ENCODE measurements at places on chromosomes 1 and 21.

DNA sequence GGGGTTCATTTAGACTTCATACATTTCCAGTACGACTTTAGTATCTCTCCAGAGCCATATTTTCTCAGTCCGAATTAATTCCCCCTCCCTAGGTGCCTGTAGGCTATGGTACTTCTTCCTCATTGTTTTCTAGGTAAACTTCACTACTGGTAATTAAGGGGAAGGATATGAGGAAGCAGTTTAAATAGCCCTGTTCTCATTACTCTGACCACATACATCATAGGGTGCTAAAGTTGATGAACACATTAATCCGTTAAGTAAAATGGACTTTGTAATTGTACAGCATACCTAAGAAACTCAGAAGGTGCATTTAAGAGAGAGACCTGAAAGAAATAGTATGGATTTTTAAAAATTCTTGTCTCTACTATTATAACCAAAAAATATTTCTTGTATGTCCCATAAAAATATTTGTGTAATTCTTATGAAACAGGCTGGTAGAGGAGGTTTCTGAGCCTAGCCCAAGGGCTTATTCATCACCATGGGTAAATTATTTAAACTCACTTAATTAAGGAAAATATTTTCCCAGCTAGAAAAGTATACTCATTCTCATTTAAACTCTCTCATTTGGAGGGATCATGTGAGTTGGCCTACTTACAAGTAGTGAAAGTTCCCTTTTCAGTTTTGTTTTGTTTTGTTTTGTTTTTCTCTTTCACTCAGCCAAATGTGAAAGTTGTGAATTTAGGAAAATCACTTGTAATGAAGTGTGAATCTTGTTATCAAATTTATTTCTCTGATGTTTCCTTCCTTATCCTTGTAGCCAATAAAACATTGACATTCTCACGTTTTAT is 2.0 kb downstream of the PRMT6 start:
- no peak for DNase-seq

GRCh38 chr1:36766481-36766880 is 267.8 kb downstream of the GRIK3 start:
- DNase-seq = no peak

- no peak for DNase-seq
Measured at GRCh38 chr1:200653022-200653462, 16.7 kb downstream of the DDX59 start.

DNA sequence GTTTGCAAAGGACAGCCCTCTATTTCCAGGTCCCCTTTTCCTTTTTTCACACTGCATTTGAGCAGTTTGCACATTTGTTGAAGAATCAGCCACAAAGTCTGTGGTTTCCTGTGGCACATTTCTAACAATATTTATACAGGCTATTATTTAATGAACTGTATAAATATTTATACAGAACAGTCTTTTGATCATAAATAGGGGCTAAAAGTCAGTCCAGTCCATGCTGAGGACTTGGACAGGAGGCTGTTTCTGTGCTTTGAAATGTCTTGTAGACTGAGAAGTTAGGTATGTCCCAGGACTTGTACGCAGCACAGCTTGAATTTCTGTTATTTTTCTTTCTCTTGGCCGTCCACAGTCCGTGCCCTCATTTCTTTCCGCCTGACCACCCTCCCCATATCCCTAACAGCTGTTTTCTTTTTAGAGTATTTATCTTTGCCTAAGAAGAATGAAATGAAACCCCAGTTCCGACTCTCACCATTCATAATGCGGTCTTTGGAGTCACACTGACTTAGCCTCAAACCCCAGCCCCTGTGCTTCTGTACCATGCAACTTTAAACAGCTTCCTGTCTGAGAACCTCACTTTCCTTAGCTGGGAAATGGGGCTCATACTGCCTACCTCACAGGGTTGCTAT is 19.7 kb downstream of the FGGY start:
- DNase-seq = no peak

DNA sequence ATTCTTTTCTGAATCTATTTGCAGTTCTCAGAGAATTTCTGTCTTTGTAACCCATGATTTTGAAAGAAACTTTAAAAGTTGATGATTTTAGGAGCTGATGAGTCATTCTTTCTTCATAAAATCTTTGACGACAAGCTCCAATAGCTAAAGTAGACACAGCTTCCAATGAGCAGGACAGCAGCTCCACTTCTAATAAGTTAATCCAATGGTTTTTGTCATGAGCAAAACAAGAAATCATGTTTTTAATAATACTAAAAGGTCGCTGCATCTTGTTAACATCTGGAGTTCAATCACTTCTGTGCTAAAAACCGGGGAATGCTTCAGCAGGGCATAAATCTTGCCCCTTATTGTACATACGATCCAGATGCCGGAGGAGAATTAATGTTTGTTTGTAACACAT is 48.9 kb upstream of the GORAB start:
- no peak for DNase-seq

GRCh38 chr1:58063095-58063494 is 483.4 kb downstream of the OMA1 start:
- no peak for DNase-seq

GRCh38 chr1:15455522-15455921 is 1.0 kb upstream of the CELA2A start:
- DNase-seq = no peak

GRCh38 chr1:47871799-47872353 is 125.3 kb downstream of the TRABD2B start:
- no peak for DNase-seq

DNA sequence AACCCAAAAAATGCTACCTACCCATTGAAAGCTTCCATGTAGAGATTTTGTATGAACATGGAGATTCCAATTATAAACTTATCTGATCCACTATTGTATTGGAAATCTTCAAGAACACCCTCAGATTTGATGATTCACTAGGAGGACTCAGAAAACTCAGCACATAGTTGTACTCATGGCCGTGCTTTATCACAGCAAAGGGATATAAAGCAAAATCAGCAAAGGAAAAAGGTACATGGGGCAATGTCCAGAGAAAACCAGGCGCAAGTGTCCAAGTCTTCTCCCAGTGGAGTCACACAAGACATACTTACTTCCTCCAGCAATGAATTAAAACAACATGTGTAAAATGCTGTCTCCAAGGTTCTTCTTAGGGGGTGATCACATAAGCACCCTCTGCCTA is 28.9 kb downstream of the ABL2 start:
- no peak for DNase-seq

DNA sequence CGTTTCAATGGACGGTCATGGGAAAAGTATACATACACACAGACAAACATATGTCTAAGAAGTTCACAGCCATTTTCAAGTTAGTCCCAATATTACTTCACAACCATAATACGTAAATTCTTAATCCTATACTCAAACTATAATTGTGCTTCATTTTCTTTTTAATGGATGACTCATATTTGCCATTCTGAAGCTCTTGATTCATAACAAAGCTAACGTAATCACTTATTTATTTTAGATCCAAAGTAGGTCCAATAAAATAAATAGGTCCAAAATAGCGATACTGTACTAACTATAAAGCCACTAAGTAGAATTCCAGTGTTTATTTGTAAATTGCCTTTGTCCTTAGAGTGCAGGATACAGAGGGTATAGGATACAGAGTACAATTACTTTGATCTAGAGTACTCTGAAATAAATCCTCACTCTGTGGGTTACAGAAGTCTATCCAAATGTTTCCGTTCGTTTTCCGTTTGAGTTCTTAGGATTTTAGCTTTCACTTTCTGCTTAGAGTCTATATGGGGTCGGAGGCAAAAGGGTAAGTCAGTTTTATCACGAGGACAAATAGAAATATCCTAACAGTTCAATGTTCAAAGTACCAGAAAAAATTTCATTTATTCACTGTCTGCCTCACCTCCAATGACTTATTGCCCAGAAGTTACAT is 8.8 kb upstream of the C1orf115 start:
- DNase-seq = no peak

DNA sequence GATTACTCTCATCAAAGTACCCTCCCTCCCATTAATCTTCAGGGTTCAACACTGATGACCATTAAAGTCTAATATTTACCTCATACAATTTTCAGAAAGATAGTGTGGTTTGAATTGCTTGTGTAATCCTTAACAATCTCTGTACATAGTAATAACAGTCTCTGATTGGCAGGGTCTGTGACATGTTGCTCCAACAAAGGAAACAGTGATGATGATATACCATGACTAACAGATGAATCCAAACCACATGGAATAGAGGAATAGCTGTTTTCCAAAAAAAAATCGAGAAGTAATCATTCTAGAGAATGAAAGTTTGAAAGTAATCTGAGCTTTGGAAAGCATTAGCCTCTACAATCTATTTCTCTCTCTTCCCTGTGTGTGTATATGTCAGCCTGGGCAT is 610.1 kb upstream of the NEGR1 start:
- DNase-seq = no peak

DNA sequence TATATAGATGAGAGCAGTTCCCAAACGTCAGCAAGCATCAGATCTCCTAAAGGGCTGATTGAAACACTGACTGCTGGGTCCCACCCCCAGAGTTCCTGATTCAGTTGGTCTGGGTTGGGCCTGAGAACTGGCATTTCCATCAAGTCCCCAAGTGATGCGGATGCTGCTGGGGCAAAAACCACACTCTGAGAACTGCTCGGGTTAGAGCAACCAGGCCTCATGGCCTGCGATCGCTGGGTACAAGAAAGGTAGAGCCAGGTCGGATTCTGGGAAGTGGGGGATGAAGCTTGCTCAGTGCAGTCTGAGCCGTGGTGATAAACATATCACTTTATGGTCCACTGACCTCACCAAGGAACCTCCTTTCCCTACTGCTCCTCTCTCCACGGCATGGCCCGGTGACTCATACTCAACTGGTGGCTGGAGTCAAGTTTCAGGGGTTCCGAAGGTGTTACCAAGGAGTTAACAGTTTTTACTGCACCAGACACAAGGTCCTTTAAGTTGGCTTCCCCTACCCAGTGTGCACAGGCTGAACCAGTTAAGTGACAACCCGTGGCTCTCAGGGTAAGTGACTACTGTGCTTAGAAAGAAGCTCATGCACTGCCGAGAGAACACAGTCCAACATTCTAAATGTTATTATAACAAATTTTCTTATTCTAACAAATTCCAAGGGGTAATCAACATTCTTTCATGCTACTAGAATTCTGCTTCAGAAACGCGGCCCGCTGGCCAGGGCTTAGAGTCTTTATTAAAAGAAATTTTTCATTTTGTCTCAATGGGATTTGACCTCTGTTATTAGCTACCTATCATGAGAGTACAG is 153.5 kb downstream of the TGFBR3 start:
- no peak for DNase-seq

- no peak for DNase-seq
Measured at GRCh38 chr1:201171063-201172036, 17.1 kb upstream of the TMEM9 start.

GRCh38 chr1:154463512-154463990 is 38.5 kb upstream of the TDRD10 start:
- peak; percentile 28 for DNase-seq

DNA sequence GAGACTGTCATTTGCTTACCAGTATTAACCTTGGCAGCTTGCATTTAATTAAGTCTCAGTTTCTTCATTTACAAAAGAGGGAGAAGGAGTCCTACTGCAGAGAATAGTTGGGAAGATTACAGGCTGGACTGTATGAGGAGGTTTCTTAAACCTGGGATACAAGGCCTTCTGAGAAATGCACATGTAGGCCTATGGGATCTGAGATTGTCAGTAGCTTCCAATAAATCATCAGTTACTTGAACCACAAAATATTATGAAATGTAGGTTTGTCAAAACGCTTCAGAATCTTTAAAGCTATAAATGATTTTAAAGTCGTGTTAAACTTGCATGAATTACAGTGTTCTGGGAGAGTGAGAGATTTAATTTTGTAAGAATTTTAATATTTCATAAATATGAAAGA is 69.6 kb downstream of the NRIP1 start:
- no peak for DNase-seq

DNA sequence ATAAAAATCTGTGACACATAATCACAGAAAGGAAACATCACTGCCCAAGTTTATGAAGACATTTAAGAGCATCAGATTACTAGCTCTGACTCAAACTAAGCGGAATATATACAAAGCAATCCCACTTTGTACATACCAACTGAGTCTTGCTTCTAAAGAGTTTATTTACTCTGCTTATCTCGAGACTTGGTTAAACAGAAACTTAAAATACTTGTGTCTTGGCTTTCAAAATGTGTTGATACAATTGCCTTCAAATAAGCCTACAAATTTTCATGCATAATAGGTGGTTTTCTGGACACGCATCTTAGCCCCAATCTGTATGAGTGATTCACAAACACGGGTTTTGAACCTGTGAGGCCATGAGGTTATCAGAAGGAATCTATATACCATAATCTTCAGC is 21.0 kb downstream of the CD160 start:
- no peak for DNase-seq

DNA sequence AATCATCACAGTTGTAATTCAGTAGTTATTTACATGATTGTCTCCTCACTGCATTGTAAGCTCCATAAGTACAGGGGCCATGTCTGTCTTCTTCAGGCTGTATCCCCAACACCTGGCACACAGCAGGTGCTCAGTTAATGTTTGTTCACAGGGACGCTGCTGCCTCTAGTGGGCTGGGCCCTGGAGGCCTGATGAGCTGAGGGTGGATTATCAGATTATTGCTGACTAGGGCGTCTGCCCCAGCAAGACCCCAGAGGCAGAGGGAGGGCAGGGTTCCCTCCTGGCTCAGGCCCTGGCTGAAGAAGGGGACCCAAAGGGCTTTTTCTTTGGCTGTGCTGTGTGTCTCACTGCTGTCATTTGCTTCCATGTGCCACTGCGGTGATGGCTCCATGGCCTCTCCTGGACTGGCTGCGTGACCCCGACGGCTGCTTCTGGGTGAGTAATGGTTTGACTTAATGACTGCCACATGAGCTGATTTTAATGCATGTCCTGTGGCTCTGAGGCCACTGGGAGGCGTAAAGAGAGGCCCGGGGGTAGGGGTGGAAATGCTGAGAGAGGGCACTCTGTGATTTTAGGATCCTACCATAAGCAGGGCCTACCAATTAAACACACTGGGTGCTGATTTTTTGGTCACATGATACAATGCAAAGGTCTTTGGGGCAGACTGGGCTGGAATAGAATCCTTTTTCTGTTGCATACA is 20.8 kb upstream of the EPB41 start:
- no peak for DNase-seq

GRCh38 chr21:42414928-42415769 is 11.4 kb downstream of the UBASH3A start:
- peak; percentile 84 for DNase-seq

DNA sequence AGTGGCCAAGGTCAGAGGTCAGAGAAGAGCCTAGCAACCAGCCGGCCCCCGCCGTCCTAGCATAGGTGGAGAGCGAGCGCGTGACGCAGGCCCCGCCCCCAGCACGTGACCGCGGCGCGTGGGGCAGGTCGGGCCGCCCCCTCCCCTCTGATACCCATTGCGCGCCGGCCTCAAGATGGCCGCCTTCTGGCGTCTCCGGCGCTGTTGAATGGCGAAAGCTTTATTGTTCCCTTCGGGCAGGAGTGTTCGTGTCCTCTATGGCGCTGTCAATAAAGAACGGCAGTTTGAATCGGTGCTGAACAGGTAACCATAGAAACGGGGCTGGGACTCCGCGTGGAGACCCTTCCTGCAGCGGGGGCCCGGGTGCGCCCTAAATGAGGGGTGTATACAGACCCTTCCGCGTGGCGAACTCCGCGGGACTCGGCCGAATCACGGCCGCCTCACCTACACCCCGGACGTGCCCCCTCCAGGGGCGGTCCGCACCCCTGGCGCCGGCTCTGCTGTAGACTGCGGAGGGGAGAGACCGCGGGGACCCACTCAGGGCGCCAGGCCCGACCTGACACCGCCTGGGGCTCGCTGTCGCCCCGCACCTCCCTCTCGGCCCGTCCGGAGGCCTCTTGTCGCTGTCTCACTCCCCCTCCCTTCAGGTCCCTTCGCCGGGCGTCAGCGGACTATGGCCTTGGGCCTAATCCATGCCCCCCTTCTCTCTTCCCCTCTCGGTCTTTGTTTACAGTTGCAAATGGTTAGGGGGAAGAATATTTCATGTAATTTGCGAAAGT is at the start of gene ZBTB40:
ZBTB40 (plus strand) TSS at position 150 of the 779 bp plus-strand sequence. CDS start 38,098 bp downstream, outside the sequence.
- DNase-seq = peak; percentile 81

- no peak for DNase-seq
Measured at GRCh38 chr1:44368471-44369151, 13.6 kb upstream of the ERI3 start.

All from stimulated activated CD8-positive, alpha-beta memory T cell treated with anti-CD3 and anti-CD28 coated beads, Interleukin-12 subunit alpha, Interleukin-12 subunit beta, amount 100 ng/mL, for 1 hour (primary cell).